Jurkat, Clone E6-1 (cell line): ENCODE measurements at places on chromosomes 12 and 14.

- DNase-seq: no peak
These were observed 1094.9 kb downstream of the SLC6A15 start for GRCh38 chr12:83817730-83818129.

DNA sequence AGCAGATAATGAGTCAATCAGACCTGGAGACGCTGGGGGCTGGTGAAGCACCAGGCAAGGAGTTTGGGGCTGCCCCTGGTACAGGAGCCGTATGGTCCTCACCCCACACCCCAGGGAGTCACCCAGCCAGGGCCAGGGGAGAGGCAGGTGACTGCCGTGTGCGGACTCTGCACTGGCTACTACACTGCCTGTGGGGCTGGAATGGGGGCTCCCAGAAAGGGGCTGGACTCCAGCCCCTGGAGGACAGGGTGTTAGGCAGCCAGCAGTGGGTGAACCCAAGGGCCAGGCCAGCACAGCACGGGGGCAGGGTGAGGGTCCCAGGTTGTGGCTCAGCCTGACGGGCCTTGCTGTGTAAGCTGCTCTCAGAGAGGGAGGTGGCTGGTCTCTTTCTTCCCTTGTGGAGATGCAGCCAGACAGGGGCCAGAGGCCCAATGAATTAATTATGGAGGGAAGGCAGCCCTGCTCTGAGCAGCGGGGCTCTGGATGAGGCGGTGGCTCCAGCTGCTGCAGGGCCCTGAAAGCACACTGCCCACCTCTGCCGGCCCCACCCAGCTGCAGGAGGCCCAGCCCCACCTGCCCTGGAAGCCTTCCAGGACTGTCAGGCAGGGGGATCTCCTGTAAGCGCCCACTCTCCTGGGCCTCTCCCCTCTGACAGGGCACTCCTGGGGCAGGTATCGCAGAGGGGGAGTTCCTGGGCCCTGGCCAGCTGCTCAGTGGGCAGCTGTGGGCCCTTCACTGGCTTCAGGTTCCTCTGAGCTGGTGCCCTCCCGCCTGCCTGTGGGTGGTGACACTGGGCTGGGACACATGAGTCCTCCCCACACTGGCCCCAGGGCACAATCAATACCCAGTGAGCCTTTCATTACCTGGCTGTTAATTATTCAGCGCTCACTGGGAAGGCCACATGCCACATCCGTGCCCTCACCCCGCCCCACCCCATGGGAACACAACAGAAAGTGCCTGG is 142.5 kb upstream of the C14orf180 start:
- DNase-seq: no peak

GRCh38 chr12:53097564-53098353 is at the start of gene IGFBP6:
Gene IGFBP6 (plus strand): TSS chr12:53097667. CDS start chr12:53097718, 51 bp downstream.
- DNase-seq: peak; percentile 37

GRCh38 chr12:57672801-57673200 is 21.1 kb upstream of the OS9 start:
- no peak for DNase-seq

DNA sequence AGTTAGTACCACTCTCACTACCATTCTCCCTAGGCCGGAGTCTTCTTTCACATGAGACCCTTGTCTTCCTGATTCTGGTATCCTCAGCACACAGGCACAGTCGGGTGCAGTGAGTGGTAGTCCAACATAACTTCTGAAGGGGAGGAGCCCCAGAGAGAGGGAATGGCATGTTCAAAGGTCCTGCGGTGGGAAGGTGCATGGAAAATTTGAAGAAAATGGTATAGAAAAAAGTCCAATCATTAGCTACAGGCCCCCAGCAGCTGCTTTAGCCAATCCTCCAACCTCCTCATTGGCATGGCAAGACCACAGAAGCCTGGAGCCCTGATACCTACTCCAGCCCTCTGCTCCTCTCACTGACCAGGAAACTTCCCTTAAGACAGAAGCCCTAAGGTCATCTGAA is 96.6 kb downstream of the ZFP36L1 start:
- no peak for DNase-seq

DNA sequence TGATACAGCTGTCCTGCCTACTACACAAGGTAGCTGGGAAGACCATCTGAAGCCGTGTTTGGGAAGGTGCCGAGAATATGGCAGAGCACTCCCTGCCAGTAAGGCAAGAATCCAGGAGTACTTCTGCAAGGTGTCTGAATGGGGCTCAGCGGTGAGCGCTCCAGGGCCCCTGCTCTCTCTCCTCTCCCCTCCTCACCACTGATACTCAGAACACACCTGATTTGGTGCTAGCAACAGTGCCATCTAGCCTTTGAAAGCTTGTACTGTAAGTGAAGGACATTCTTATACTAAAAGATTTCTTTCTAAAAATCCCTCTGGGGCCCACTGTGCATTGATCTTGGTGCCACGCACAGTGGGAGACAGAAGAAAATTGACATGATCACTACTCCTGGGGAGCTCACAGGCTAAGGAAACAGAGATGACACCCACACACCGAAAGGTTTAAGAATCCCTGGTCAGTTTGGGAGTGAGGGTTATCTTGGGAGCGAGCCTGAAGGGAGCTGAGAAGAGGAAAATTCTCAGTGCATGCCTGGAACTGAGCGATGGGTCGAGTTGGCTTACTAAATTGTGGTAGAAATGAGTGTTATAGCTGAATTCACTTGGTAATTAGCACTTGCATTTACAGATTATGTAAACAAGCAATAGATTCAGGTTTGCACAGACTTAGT is 216.9 kb downstream of the NTF3 start:
- DNase-seq: peak; percentile 35

DNA sequence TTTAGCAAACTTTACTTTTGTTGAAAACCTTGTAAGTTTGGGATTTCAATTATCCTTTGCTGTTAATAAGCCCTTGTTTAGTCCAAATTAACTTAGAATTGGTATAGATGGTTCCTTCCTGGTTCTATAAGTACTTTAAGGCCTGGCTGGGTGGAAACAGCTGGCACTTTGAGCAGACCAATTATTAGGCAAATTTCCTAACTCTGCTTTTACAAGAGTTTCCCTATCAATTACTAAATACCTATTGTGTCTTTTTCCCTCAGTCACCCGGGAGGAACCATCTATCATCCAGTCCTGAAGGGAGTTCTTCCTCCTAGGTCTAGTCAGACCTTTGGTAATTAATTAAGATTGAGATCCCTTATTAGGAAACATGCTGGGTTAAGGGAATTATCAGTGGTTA is 138.0 kb downstream of the SLC38A6 start:
- DNase-seq: no peak

DNA sequence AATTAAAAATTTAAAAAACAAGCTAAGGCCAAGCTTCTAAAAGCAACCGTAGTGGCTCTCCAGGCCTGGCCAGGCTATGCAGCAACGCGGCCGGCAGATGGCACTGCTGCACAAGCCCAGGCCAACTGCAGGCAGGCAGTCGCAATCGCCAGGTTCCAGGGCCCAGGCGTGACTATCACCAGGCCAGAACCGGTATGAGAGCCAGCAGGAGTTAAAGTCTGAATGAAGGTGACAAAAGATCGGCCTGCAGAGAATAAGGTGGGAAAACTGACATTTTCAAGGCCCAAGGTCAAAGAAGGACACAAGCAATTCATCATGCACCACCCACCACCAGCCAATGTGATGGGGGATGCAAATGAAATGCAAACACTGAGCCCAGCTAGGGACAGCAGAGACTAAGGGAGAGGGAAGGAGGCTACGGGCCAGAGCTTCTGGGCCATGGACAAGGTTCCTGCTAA is 43.6 kb upstream of the ANO2 start:
- peak; percentile 32 for DNase-seq

- DNase-seq: no peak
These were observed 21.8 kb downstream of the TSHR start for GRCh38 chr14:80977221-80977620.

- DNase-seq: no peak
These were observed 33.3 kb upstream of the BEGAIN start for GRCh38 chr14:100620255-100621100.

DNA sequence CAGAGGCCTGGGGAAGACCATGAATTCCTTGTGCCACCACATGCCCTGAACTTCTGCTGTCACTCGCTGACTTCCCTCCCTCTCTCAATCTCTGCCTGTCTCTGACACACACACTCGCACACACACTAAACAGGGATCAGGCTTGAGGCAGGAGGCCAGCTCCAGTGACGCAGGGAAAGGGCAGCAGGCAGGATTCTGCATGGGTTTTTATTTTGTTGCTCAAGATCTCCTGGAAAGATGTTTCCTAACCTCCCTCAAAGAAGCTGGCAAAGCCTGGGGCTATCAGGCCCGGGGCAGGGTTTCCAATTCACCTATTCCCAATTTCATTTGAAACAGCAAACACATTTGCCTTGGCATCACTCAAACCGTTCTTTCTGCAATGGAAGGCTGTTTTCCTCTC is 27.7 kb upstream of the PEX5 start:
- no peak for DNase-seq

DNA sequence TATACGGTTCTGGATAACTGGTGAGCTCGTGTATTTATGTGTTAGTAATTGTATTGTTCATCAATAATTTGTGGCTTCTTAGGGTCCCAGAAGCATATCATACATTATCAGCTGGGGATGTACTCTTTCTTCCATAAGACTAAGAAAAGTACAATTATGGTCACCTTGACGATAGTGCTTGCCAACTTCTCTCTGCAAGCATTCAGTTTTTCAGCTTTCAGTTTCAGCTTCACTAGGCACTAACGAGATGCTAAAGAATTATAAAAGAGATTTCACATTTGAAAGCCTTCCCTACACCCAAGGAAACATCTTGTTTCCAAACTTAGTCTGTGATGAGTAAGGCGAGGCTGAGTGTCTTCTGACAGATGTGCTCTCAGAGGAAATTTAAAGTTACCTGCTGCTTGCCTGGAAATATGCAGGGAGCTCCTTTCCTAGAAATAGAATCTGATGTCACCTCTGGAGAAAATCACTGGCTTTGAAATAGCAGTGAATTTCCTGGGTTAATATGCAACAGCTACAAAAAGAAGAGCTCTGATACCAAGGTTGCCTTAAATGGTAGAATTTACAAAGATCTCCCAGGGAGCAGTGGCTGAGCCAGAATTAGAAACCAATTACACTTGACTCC is 1419.9 kb upstream of the TMEM132C start:
- no peak for DNase-seq

DNA sequence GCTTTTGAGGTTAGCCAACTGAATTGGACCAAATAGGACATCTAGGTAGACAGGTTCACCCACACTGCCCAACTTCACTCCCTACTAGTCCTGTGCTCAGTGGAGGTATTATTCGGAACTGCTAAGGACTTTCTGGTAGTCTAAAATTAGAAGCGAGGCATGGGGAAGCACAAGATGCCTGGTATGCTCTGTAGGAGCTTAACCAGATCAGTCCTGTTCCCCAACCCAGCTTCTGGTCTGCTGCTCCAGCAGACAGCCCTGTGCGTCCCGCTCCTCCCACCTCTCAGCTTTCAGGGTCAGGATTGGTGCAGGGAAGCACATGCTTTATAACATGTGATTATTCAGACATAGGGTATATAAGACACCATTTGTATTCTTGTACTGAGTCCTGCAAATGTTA is 31.2 kb downstream of the PRB3 start:
- DNase-seq: no peak

GRCh38 chr12:3305464-3305863 is 185.5 kb upstream of the PRMT8 start:
- no peak for DNase-seq

DNA sequence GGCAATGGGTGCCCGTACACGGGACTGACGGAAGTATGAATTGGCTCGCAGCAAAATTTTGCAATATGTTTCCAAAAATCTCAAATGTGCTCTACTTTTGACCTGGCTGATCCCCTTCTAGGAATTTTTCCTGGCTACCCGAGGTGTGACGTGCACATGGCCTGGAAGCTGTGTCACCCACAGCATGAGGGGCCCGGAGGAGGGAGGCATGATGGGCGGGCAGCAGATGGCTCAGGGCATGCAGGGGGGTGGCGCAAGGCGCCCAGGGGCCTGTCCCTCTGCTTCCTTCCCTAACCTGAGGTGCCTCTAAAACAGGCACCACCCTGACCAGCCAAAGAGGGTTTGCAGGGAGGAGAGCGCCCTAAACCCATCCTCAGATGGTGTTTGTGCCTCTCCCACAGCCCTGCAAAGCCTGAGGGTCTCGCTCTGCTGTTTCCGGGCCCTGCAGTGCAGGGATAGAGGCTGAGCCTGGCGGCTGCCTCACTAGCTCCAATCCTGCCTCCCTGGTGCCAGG is 6.7 kb downstream of the GPR132 start:
- DNase-seq: no peak

DNA sequence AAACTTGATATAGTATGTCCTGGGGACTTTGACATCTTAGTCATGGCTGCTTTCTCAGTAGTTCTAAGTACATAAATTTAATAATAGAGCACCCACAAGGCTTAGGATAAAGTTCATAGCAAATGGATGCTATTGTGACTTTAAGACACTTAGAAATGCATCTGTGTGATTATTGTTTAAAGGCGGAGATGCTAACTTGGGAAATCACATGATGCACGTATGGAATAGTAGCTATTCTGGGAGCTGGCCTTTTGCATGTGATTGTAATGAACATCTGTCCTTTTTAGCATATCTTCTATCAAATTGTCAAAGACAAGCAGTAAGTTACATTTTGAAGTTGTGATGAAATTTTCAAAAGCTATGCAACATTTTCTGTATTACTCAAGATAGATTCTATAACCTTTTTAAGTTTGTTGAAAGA is 46.7 kb upstream of the ATP2A2 start:
- no peak for DNase-seq

DNA sequence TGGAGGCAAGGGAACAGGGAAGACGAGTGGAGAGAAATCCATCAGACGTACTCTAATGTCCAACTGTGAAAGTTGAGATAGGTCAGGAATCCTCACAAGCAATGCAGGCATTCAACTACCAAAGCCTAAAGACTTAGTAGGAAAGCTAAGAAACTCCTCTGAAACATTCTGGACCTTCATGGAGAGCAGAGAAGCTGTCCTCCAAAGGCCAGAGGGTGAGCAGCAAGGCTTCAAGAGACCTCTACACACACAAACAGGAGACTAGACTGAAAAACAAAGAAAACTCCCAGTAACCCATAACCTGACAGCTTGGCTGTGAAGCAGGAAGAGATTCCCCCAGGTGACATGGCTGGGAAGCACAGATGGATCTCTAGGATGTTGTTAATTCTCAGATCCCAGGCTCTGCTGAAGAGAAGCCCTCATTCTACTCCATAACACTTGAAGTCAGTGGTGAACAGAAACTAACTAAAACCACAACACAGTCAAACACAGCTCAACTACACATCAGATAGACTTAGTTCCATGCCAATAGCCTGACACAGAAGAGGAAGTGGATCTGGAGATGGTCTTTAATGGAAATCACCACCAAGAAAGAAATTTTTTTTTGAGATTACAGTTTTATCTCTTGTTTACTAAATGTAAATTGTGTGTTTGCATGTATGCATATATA is 23.2 kb upstream of the LYZ start:
- peak; percentile 22 for DNase-seq

GRCh38 chr12:39161465-39162085 is 256.2 kb upstream of the CPNE8 start:
- no peak for DNase-seq

- peak; percentile 22 for DNase-seq
These were observed 38.2 kb upstream of the OAS1 start for GRCh38 chr12:112868459-112869041.

- no peak for DNase-seq
These were observed 12.8 kb downstream of the DEGS2 start for GRCh38 chr14:100146531-100147091.

GRCh38 chr14:74402401-74403251 is 23.4 kb downstream of the SYNDIG1L start:
- no peak for DNase-seq

- DNase-seq: peak; percentile 97
These were observed at the start of gene MAP1LC3B2 for GRCh38 chr12:116559162-116559935. Gene MAP1LC3B2 (plus strand): TSS chr12:116559381. CDS start chr12:116575943, 16,562 bp downstream.
